SHP77 treated with DMSO at 0.1 percent for 48 hours (cell line): ENCODE measurements at places on chromosomes 16 and 17.

GRCh38 chr16:19868421-19868820 lies 16.2 kb downstream of the GPRC5B start:
- DNase-seq, result no peak

DNA sequence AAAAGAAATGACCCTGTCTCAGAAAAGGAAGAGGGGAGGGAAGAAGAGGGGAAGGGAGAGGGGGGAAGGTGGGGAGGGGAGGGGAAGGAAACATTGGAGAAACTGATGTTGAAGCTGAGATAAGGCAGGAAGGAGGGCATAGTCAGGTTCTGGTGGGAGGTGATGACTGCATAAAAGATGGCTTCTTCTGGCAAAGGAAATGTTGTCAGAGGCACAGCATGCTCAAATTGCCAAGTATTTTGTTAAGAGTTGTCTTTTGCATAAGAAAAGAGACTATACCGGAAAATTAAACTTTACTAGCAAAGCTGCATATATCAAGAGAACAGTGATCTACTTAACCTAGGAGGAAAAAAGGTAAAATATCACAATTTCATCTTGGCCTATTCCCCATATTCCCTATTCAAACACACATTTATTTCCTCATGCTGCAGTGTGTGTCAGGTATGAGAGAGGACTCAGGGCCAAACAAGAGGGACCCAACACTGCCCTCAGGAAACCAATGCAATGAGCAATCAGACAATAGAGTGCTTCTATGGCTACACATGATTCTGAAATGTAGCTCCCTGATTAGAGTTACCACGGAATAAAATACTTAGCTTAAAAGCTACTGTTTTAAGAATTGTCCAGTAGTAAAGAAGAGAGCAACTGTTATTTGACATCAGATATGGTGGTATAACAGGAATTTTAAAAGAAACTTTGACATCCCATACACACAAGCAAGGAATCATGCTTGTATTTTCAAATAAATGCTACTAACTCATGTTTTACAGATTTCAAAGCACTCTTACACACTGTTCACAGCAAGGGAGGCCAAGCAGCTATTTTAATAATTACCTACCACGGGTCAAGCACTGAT lies 80.9 kb downstream of the PARN start:
- DNase-seq, result no peak

GRCh38 chr17:67265436-67266019 lies 20.5 kb upstream of the HELZ start:
- DNase-seq, result no peak

DNA sequence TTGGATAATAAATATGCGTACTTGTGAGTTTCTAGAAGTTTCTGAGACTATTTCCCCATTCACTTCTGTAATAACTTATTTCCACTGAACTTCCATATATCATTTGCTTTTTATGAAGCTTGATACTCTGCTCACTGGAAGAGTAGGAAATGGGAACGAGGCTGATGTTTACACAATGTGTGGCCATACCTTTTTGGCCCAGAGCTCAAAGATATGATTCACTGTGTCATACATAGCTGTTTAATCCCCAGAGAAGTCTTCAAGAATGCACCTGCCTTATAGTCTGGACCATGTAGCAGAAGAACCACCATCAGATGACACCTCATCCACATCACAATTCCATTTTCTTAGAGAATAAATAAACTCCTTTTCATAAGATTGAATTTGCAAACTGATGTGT lies 40.3 kb upstream of the TEKT3 start:
- DNase-seq, result no peak

- no peak for DNase-seq
Observed at GRCh38 chr17:17691468-17692263, 10.4 kb downstream of the RAI1 start.
